Kidney epithelial cell (primary cell): ENCODE measurements at places on chromosomes 4 and X.

GRCh38 chr4:77801260-77801608, 17.9 kb downstream of the CNOT6L start:
- no peak for DNase-seq

GRCh38 chr4:88533088-88533790, 9.7 kb upstream of the PYURF start:
- no peak for DNase-seq

DNA sequence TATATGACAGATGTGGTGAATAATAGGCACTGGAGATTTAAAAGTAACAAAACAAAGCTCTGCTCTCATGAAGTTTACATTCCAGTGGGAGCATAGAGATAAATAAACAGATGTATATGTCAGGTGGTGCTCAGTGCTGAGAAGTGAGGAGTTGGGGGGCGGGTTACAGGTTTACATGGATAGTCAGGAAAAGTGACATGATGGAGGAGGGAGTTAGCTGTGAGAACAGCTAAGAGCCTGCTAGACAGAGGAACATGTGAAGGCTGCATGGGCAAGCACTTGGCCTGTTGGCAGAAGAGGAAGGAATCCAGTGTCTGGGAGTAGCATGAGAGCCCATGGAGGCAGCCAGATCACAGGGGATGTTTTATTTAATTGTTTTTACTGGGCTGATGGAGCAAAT, 10.2 kb upstream of the TMEM156 start:
- DNase-seq = no peak

DNA sequence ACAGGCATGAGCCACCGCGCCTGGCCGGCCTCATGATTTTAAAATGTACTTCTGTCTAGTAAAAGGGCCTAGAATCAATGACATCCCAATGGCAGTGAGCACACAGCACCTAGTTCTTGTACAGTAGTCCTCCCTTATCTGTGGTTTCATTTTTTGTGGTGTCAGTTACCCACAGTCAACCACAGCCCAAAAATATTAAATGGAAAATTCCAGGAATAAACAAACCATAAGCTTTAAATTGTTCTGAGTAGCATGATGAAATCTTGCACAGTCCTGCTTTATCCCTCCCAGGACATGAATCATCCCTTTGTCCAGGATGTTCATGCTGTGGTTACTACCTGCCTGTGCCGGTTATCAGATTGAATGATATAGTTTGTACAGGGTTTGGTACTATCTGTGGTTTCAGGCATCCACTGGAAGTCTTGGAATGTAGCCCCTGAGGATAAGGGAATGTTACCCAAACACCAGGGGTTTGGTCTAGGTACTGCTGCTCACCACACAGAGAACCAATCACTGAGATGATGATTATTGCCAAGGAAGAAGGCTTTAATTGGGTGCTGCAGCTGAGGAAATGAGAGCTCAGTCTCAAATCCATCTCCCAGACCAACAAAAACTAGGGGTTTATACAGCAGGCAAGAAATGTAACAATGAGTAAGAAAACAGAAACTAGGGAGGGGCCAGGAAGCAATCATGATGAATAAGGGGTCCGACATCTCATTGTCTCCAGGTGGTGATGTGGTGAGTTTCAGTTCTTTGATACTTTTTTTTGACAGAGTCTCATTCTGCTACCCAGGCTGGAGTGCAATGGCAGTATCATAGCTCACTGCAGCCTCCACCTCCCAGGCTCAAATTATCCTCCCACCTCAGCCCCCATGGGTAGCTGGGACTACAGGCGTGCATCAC, 16.2 kb upstream of the FHL1 start:
- DNase-seq = peak; percentile 58

DNA sequence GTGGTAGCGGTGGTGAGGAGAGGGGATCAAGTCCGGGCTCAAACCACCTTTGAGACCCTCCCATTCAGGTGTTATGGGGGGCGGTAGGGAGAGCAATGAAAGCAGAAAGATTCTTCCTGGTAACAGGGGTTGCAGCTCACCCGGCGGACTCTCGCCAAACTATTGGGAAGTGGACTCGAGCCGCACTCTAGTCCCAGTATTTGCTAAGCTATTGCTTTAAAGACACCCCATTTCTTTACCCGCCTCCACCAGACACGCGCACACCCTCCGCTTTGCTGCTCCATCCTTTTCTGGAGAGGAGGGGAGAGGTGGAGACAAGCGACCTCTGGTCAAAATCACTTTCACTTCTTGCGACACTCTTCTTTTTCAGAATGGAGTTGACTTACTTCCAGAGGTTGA, 625 bp upstream of the GABRA4 start:
- DNase-seq = no peak

- no peak for DNase-seq
Measured at GRCh38 chr4:158827543-158827981, 58.7 kb downstream of the FNIP2 start.

GRCh38 chrX:153388722-153389459, 12.3 kb downstream of the PNMA6E start:
- DNase-seq = no peak

DNA sequence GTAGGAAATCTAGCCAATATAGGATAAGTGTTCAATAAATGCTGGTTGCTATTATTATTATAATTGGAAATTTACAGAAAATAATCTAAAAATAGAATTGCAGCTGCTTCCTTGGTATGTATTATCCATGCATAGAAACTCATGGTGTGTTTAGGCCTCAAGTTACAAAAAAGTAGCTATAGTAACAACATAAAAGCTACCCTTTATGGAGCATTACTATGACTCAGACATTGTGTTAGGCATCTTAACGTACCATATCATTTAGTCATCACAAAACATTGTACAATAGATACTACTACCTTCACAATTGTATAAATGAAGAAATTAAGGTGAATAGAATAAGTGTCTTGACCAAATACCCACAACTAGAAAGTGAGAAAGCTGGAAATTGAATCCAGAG, 126.9 kb upstream of the NRK start:
- peak; percentile 16 for DNase-seq

GRCh38 chr4:742742-743311, 37.2 kb downstream of the PCGF3 start:
- no peak for DNase-seq

DNA sequence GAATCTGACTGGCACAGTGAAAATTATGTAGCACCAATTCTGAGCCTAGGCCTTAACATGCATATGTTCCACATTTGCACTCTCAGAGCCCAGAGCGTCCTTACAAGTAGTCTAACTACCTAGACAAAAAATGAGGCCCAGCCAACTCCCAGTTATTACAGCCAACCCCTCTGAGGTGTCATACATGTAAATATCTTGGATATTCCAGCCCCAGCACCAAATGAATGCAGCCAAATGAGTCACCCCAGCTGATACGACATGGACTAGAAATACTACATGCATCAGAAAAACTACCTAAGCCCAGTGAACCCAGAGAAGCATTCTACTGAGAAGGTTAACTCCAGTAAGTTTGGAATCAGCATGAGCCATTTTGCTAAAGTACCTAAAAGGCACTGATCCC, 145.1 kb downstream of the STPG2 start:
- DNase-seq = no peak

DNA sequence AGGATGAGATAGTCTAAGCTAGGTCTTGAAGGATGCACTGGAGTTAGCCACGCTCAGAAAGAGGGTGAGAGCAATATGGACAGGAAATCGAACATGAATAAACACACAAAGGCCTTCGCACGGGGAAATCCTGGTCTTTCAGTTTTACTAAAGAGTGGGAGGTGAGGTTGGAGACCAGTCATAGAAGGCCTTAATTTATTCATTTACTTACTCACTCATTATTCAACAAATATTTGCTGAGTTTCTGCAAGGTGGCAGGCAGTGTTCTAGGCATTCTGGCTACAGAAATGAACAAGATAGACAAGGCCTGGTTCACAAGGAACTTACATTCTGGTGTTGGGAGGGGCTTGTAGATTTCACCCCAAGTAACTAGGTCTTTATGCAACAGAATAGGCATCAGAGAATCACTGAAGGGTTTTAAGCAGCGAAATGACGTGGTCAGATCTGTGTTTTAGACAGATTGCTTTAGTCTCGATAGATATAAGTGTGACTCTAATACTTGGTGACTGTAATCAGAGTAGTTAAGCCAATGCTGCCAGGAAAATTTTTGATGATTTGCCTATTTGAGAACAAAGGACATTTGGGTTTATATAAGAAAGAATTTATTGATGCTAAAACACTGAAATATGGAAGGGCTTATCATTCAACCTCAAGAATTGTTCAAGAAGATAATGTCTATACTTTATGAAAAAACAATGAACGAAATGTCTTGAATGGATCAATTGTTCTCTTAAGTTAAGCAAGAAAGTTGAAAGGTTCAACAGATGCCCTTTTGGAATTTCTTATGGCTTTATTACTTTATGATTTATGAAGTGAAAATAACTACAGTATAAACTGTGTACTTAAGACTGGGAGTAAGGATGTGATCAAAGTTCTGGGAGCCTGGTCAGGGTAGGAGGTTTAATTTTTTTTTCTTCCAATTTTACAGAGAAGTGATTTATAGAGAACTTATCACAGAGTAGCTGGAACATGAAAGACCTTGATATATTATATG, 184.4 kb upstream of the CASK start:
- DNase-seq = no peak

- DNase-seq = no peak
Measured at GRCh38 chr4:77635246-77635645, 29.6 kb downstream of the CXCL13 start.

DNA sequence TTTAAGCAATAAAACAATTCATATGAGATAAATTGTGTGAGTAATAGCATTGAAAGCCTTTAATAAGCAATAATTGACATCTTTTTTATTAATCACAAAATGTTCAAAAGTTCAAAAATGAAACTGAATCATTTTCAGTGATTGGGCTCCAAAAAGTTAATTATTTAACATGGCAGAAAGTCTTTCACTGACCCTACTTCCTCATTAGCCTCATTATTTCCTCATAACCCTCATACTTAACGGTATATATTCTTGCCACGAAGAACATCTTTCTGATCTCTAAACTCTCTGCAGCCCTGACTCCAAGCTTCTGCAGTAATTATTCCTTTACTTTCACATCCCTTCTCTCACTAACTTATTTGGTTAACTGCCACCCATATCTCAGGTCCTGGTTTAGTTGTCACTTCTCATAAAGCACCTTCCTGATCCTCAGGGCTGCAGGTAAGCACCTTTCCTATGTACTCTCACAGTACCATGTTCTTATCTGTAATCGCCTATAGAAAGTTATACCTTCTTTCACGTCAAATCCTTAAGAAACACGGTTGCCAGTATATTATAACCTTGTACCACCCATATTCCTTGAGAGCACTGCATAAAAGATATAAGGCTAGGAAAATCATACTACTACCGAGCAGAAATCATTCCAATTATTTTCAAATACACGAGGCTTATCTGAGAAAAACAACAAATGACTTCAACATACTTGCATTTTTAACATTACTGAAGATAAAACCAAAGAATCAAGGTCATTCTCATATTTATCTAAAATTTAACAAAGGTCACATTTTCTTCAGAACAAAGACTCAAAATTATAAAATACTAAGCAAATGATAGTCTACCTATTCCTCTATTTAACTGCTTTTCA, 72.2 kb downstream of the PPP3CA start:
- DNase-seq = no peak

DNA sequence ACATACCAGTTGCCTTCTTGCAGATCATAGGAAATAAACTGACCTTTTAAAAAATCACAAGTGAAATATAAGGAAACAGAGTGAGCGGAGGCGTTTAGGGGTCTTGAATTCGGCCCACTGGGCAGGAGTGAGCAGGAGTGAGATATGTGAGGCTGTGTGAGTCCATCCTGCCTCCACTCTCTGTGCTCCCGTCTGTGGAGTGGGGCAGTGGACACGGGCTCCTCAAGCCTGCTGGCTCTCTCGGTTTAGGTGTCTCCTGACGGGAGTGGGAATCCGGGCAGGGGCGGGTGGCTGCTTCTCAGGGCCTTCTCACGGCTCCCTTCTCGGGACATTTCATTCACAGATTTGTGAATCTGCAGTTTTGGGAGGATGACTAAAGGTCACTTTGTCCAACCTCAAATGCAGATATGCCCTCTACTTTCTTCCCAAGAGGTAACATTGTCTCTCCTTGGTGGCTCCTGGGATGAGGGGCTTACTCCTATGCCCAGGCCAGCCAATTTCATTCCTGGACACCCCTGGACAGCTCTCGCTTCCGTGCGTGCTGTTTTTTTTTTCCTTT, 27.6 kb downstream of the CYTL1 start:
- no peak for DNase-seq

- DNase-seq = no peak
Measured at GRCh38 chr4:76688619-76689144, 209.3 kb downstream of the SOWAHB start.

GRCh38 chrX:122790376-122791095, 393.5 kb upstream of the GRIA3 start:
- DNase-seq = no peak

DNA sequence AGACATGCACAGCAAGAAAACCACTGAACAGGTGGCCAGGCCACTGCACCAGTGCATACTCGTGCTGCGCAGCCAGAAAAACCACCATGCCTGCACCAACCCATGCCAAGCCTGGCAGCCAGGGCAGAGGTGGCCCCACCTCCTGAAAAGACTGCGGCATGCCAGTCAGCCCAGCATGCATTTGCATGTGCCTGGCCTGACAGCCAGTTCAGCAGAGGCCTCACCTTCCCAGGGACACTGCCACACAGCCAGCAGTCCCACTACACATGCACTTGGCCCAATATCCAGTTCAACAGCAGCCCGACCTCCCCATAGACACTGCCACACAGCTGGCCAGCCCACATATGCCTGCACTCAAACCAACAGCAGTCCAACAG, 43.5 kb upstream of the DDX60 start:
- no peak for DNase-seq

- no peak for DNase-seq
Measured at GRCh38 chr4:148780426-148781005, 338.3 kb upstream of the NR3C2 start.

DNA sequence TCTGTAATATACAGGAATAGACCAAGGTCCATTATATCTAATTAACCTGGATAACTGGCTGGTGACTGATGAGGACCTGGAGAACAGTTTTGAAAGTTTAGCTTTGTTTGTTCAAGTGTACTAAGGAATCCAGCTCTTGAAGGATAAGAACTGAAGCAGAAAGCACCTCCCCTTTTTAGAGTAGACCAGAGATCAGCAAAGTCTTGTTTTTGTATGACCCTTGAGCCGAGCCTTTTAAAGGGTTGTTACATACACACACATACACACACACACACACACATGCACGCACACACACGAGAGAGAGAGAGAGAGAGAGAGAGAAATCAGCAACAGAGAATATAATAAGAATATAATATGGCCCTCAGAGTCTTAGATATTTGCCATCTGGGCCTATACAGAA, 13.0 kb downstream of the MOSPD2 start:
- no peak for DNase-seq

GRCh38 chr4:148089624-148090023, 352.6 kb downstream of the NR3C2 start:
- DNase-seq = no peak

DNA sequence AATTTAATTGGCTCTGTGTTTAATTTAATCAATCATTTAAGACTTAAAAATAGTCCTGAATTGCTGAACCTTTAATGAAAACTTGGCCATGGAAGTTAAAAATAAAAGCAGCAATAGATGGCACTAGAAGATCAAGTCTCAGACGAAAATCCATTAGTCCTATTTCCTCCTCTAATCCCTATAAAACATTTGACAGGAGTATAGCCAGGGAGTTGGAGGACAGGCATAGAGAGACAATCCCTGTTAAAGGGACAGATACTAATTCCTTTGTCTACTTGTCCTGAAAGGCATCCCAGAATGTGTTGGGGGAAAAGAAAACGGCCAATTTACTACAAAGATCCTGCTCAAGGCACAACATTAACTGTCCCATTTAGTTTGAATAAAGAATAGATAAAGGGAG, 276.3 kb upstream of the TACR3 start:
- DNase-seq = no peak

GRCh38 chrX:80216086-80216485, 201.5 kb downstream of the TBX22 start:
- DNase-seq = no peak
